ENCODE measurements at places on chromosomes 7 and 10. TPM values are rescaled to one million over a fixed set of nuclear protein-coding genes. Genes with fewer than 3 reads are reported as not detected.

Gene PKD1L1
- 0.82 TPM for total RNA-seq

Gene FEZF1
- total RNA-seq = not detected

Gene GPR141
- 0.40 TPM for total RNA-seq

Gene GPR26
- total RNA-seq = not detected

Gene ZDHHC6
- 34.0 TPM for total RNA-seq

Gene STEAP1B
- 0.47 TPM for total RNA-seq

Gene GALNT17
- total RNA-seq = 2.8 TPM

DNA sequence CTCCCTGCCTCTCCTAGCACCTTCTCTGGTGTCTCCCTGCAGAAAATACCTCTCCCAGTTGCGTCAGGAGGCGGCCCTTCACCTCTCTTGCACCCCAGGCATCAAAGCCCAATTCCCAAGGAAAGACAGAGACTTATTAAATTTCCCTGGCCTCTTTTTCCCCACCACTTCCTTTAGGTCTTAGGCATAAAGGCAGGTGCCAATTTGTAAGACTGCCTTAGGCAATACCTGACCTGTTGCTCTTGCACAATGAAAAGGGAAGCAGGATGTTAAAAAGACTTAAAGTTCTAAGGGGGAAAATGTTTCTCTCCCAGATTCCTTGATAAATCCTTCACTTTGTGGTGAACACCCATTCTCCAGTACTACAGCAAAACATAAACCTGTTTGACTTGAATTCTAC lies 186.7 kb downstream of the SLC25A13 start:
- DNase-seq = no peak

DNA sequence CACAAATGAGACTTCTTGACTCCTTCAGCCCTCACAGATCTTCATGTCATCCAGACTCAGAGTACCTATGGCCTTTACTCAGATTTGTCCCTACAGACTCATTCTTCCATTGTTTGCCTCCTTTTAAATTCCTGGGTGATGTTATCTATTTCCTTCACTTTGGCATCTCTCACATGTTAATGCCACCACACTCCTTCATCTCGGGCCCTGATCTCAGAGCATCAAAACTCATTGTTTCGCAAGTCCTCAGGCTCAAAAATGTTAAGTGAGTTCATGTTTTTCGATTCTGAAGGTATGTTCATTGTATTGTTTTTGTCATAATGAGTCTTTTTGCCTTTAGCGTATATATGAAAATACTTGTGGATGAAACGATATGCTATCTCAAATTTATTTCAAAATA lies 62.3 kb upstream of the AHR start:
- no peak for DNase-seq

GRCh38 chr7:38321515-38321944 lies 48.1 kb upstream of the TARP start:
- no peak for DNase-seq

GRCh38 chr10:12540341-12540781 lies 191.0 kb downstream of the CAMK1D start:
- no peak for DNase-seq

DNA sequence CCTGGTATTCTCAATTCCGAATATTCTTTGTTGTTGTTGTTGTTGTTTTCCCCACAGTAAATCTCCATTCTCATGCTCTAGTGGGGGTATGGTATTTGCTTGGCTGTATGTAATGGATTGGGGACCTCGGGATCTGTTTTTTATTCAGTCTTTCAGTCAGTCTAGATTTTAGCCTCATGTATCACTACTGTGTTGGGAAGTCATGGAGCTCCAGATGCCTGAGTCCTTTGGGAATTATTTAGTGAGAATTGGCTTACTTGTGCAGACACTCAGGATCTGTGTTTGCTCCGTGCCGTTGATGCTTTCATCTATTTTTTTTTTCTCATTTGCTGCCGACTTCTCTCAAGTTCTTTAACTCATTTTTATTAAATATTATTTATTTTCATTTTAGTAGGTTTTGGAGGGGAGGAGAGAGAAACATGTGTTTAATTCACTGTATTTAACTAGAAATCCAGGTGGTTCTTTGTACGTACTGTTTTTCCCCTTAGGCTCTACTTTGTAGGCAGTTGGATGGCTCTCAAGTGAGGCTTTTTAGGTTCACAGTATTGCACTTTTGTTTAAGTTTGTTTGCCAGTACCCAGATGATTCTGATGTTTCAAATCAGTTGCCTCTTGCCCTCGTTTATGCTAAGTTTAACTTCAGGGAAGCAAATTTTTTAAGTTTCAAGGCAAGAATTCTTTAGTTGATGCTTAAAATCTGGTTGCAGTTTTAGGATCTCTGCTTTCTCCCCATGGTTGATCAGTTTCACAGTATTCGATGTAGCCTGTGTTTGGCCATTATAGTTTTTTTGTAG lies 36.9 kb downstream of the ZNRF2 start:
- DNase-seq = no peak

- DNase-seq = no peak
Measured at GRCh38 chr7:150931199-150931869, 46.8 kb downstream of the KCNH2 start.

- DNase-seq = no peak
Measured at GRCh38 chr10:128280271-128280670, 154.0 kb upstream of the MKI67 start.

DNA sequence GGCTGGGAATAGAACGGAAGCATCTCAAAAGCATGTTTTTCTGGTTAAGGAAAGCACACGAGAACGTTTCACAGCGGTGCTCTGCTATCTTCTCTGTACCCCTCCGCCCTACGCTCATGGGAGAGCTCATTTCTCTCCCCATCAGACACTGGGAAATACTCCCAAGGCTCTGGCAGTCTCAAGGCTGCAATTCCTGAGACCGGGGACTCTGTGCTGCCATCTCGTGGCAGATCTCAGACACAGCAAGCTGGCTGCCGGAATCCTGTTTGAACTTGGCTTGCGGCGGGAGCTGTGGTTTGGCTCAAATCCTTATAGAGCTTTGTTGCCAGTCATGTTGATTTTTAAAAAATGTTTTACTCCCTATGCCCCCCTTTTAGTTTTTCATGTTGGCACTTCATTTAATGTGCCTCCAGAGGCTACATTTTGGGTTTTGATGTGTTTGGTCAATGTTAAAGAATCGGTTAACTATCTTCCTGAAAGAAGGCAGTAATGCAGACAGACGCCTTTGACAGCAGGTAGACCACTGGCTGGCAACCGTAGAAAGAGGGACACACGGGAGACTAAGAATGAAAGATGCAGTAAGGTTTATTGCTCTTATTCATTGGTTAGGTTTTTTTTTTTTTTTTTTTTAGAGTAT lies 27.6 kb downstream of the BMPER start:
- peak; percentile 67 for DNase-seq

GRCh38 chr7:158267742-158268435 lies 319.7 kb downstream of the PTPRN2 start:
- no peak for DNase-seq

- no peak for DNase-seq
Measured at GRCh38 chr10:44244745-44245600, 139.9 kb downstream of the CXCL12 start.
